ENCODE measurements at places on chromosomes 5 and 9. TPM values are rescaled to one million over a fixed set of nuclear protein-coding genes. Genes with fewer than 3 reads are reported as not detected.

TJP2 gene
- 22.1 TPM for total RNA-seq

C9orf78 gene
- total RNA-seq, result 34.7 TPM

PLPP6 gene
- 10.1 TPM for total RNA-seq

MYOZ3 gene
- total RNA-seq, result 0.26 TPM

EPB41L4A gene
- 1.6 TPM for total RNA-seq

ZNF658 gene
- total RNA-seq, result 4.8 TPM

GAS1 gene
- 8.5 TPM for total RNA-seq

APBA1 gene
- total RNA-seq, result 1.1 TPM

PSMD5 gene
- total RNA-seq, result 30.6 TPM

TMEM232 gene
- 0.24 TPM for total RNA-seq

PCDHGC5 gene
- 1.1 TPM for total RNA-seq

SPINK4 gene
- not detected for total RNA-seq

FAM221B gene
- total RNA-seq, result not detected

PCDH12 gene
- total RNA-seq, result 0.64 TPM

TXNDC8 gene
- not detected for total RNA-seq

ZNF883 gene
- 2.7 TPM for total RNA-seq

FREM1 gene
- 0.26 TPM for total RNA-seq

MELK gene
- total RNA-seq, result 18.0 TPM

C1QTNF2 gene
- 0.39 TPM for total RNA-seq

C7 gene
- 3.1 TPM for total RNA-seq

RAB14 gene
- total RNA-seq, result 23.7 TPM

ZNF484 gene
- total RNA-seq, result 10.3 TPM

BARHL1 gene
- total RNA-seq, result not detected

C5orf34 gene
- total RNA-seq, result 8.2 TPM
